Activated naive CD8-positive, alpha-beta T cell treated with anti-CD3 and anti-CD28 coated beads, Interleukin-2, amount 50 U/mL, for 16 hours (primary cell): ENCODE measurements at places on chromosomes 4 and X.

GRCh38 chr4:151231915-151232595, 44.9 kb upstream of the PRSS48 start:
- DNase-seq = no peak

- DNase-seq = no peak
Observed at GRCh38 chr4:107740381-107740780, 20.3 kb upstream of the PAPSS1 start.

DNA sequence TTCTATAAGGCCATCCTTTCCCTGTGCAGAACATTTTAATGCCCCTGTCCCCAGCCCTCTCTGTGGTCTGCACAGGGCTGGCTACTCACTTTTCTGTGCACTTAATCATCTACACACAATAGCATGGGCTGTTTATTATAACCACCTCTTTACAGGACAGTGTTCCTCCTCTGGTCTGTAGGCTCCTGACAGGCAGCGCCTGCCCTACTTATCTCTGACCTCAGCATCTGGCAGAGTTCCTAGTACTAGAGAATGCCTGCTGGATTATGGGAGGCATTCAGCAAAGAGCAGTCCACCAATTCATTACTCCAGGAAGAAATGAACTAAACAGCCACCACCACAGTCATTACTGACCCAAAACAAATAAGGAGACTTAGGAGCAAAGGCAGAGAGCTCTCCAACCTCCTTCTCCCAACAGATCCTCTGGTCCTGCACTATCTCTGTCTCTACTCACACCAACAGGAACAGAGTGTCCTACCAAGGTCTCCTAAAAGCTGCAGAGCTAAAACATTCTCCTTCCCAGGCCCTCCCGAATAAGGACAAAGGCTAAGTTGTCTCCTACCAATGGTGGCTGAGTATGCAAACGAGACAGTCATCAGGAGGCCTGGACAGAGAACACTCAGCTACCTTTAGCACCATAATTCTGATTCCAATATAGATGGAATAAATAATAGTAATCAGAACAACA, 279.2 kb downstream of the QDPR start:
- DNase-seq = no peak

DNA sequence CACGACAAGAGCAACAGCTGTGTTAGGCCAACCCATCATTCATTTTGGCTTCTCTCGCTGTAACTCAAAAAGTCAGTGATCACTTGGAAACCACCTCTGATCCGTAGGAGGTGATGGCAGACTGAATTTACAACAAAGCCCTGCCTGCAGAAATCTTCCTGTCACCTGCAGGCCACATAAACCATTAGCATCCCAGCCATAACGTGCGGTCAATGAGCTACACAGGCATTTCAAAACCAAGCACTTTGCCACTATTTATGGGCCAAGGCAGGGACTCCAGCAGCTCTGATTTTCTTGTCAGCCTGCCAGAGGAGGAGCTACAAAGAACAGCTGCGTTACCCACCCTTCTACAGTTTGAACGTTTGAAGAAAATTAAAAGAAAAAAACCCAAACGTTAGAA, 228.1 kb upstream of the PPARGC1A start:
- no peak for DNase-seq

DNA sequence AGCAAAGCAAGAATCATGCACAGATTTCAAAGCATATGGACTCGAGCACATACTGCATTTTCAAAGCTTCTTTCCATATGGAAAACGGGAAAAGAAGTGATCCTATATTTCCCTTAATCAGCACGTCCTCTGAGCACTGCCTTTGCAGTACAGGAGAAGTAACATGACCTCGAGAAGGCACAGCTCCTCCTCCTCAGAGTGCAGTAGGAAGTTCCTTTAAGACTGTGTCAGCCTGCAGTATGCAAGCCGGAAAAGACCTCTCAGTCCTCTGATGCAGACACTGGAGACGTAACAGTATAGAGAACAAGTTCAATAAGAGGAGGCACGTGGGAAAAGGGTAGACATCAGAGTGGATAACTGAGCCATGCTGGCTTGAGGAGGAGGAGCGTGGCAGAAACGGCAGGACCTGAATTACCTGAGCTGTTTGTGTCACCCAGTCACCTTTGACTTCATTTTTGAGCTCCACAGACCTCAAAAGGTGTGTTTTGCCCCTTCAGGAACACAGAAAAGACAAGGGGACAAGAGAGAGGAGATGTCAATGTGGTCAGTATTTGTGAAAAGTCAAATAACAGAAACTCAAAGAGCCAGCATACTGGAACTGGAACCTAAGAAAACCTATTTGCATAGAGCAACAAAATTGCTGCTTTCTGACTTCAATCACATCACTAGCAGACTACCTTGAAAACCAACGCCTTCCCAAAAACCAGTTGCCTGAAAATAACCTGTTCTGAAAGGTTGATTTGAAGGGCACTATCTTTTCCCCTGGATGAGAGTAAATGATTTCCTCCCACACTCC, 20.8 kb downstream of the IRF2 start:
- DNase-seq = no peak

GRCh38 chr4:85362550-85362949, 112.4 kb upstream of the ARHGAP24 start:
- no peak for DNase-seq

- DNase-seq = no peak
Observed at GRCh38 chr4:124025428-124025827, 628.8 kb downstream of the SPRY1 start.

- DNase-seq = no peak
Observed at GRCh38 chrX:115233497-115234455, at the start of gene LRCH2. Gene LRCH2 (minus strand): TSS chrX:115234096. CDS start chrX:115234041, 55 bp downstream.

DNA sequence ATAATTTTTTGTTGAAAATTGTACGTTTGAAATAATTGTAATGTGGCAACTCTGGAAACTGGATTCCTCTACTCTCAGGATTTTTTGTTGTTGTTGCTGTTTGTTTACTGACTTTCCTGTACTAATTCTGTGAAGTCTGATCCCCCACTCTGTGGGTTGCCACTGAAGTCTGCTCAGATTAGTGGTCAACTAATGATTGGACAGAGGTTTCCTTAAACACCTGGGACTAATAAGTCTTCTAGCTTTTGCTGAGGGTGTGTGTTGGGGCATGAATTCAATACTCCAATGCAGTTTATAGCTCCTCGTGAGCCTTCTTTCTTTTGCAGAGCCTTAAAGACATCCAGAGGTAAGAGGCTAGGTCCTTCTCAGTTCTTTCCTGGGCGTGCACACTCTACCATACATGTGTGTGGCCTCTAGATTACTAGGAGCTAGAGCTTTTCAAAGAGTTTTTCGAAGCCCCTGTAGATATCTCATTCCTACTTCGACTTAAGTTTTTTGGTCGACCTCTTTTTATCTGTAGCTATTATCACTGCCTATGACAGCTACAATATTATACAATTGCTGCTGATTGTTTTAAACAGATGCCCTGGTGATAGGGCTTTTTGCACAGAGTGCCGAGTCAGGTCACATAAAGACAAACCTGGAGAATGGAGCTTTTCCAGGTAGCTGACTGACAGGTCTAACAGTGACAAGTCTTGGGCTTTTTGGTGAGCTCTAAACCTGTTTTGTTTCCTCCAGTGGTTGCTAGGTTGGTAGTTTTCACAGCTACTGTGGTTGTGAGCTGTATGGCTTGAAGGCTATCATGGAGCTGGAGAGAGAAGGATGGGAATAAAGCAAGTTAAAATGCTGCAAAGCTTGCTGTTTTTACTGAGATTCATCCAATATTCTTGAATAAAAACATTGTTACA, 34.0 kb downstream of the BMP2K start:
- DNase-seq = no peak

- DNase-seq = no peak
Observed at GRCh38 chr4:177283167-177283566, 26.5 kb upstream of the NEIL3 start.

- DNase-seq = no peak
Observed at GRCh38 chr4:5277079-5277478, 225.8 kb downstream of the STK32B start.
